Activated CD4-positive, alpha-beta T cell treated with anti-CD3 and anti-CD28 coated beads for 4 hours (primary cell): ENCODE measurements at places on chromosomes 13 and 19.

DNA sequence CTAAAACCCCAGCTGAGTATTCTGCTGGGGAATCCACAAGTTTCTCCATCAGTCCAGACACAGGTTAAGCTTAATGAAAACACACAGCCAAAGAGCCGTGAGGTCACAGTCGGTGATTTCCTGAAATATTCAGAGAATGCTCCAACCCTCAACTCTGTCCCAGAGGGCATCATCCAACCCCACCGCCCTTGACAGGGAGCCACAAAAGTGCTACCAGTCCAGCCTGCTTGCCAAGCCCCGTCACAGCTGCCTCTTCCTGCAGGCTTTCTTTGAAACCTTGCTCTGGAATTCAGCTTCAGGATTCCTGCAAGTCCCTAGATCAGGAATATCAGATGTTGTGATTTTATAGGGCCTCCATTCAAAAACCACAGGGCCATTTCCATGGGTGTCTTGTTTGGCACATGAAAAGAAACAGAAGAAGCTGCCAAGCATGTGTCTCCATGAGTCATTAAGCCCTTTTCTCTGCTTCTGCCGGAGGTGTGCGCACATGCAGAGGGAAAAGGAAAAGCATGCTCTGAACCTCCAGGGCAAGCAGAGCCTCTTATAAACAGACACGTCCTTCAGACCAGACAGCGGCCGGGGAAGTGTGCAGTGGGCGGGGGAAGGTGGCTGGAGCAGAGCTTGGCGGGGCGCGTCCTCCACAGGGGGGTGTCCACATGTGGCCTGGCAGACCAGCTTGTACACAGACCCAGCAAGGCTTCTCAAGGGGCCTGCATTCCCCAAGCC is 164.7 kb downstream of the KATNAL1 start:
- peak; percentile 24 for DNase-seq

DNA sequence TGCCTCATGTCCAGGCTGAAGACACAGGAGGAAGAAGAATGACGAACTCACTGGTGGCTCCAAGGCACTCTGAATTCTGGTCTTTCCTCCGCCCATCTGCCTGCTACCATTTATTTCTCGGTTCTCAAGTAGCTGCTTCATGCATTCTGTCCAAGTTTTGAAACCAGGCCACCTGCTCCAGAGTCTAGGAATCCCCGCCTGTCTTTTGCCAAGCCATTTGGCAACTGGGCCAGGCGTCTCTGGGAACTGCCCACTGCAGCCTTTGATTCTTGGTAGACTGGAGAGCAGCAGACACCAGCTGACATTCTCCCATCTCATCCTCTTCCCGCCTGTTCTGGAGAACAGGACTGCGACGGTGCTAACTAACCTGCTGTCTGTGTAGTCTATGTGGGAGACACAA is 10.8 kb downstream of the SLC35E1 start:
- DNase-seq: no peak

DNA sequence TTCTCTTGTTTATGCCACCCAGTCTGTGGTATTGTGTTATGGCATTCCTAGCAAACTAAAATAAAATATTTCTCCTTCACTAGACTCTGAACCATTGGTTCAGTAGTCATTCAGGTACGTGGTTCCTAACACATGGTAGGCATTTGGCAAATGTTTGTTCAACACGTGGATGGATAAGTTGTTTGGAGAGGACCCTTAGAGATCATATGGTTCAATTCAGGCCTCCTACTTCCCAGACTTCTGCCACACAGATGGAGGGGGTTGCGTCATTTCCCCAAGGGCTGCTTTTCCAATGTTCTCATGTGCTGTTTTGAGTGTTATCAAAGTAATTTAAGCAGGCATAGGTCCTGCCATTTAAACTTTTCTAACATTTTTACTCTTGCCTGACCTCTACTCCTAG is 6.7 kb downstream of the CXCL17 start:
- DNase-seq: no peak

DNA sequence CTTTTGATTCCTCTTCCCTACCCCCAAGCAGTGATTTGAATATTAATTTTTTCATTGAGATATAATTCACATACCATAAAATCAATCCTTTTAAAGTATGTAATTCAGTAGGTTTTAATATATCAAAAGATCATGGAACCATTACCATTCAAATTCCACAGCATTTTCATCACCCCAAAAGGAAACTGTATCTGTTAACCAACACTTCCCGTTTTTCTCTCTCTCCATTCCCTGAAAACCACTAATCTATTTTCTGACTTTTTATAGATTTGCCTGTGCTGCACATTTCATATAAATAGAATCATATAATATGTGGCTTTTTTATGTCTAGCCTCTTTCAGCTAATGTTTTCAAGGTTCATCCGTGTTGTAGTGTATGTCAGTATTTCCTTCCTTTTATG is 107.1 kb downstream of the PAN3 start:
- DNase-seq: no peak

DNA sequence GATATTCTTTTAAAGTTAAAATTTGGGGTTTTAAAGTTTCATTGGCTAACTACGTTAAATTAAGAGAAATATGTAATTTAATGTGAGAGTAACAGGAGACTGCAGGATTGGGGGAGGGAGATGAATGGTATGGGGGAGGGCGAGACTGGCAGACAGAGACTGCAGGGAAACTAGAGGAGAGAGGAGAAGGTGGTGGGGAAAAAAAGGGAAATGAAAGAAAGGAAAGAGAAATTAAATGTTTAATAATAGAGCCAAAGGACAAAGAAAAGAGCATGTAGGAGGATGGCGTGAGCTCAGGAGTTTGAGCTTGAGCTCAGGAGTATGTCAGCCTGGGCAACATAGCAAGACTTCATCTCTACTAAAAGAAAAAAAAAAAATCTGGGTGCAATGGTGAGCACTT is 115.9 kb downstream of the RFC3 start:
- DNase-seq: no peak

- DNase-seq: no peak
Observed at GRCh38 chr13:84430446-84430845, 548.2 kb upstream of the SLITRK1 start.

DNA sequence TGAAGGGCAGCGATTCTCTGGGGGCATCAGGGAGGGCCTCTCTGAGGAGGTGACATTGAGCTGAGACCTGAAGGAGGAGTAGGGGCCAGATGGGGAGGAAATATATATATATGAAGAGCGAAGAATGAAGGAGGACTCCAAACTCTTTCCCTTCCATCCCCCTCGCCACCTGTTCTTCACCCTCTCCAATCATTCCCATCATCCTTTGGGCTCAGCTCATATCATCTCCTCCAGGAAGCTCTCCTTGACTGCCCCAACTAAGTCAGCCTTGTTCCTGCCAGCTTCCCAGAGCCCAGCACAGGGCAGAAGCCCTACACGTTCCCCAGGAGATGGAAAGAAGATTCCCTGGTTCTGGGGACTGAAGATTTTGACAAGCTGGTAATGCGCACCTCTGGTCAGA is 33.0 kb upstream of the SEMA6B start:
- DNase-seq: no peak

DNA sequence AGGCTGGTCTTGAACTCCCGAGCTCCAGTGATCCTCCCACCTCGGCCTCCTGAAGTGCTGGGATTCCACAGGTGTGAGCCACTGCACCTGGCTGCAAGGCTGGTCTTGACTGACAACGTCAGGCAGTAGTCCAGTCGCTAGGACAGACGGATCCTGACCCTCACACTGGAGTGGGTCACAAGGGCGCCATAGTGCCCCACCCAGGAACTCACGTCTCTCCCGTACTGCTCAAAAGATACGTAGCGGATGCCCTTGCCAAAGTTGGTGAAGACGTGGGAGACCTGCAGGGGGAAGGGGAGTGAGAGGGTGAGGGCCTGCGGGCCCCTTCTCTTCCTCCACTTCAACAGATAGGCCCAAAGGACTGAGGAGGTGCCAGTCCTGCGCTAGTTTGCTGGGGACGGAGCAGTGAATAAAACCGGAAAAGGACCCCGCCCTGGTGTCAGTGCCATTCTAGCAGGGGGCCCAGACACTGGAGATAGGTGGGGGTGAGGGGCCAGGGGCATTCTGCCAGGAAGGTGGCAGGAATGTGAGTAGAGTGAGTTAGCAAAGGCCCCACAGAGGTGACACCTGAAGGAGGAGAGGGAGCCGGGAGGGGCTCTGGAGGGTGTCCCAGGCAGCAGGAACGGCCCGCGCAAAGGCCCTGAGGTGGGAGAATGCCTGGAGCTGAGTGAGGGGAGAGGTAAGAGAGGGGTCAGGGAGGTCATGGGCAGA is 11.9 kb downstream of the MRPS12 start:
- no peak for DNase-seq

DNA sequence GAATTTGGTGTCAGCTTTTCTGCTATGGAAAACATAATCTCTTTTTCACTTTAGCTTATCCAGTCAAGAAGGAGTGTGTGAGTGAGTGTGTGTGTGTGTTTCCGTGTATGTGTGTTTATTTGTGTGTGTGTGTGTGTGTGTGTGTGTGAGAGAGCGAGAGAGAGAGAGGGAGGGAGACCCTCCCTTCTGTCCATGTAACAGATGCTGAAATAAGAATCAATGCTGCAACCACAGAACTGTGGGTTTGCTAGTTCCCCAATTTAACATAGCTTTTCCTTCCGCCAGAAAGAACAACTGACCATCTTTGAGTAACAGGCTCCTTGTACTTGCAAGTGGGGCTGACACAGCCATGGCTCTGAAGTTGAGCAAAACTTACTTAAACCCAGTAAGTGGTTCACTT is 5.2 kb downstream of the LCP1 start:
- no peak for DNase-seq
